ENCODE measurements at places on chromosomes 12 and 14.

DNA sequence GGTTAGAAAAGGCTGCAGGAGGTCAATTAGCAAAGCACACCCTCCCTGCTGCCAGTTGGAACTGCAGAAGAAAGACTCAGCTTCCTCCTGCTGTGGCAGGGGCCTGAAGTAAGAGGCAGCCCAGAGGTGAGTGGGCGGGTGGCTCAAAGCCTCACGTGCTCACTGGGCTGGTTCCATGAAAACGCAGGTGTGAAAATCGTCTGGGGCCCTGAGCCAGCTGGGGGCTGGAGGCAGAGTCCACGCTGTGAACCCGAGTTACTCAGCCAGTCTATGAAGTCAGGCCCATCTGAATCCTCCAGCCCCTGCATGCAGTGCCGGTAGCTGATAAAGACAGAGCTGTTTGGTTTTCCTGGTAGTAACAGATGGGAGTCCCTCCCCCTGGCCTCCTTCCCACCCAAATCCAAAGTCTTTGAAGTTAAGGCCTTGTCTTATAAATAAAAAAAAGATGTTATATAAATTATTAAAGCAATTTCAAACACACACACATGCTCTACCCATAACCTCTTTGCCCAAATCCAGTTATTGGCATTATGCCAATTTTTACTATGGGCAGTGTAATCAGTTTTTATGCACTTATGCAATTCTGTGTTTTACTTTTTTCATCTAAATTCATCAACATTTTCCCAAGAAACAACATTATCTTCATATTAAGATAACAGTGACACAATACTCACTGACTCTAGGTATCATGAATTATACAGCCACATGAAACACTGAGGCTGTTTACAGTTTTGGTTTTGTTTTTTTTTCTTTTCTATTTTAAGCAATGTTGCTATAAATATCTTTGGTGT, 57.9 kb upstream of the PNMA1 start:
- DNase-seq: peak; percentile 95

DNA sequence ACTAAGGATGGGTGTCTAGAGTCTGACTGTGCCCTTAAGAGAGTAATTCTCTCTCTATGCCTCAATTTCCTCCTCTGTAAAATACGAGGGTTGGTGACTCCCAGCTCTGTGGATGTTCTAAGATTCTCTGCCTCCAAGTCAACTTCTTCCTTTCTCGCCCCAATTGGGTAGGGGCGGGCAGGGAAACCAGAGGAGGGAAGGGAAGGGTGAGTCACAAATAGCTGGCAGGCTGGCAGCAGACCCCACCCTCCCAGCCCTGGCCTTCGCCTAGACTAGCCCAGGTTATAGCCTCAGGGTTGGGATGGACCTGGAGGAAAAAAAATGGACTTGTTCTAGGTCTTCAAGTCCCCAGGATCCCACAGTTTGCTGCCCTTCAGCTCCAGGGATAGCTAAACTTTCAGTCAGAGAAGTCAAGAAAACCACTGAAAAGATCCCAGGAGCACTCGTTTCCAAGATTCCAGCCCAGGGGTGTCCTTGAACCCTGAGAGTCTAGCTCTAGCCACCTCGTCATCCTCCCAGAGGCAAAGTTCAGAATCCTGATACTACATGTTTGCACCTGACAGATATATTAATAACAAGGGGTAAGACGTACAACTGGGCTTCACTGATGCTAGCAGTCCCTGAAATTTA, 2.3 kb downstream of the DGKA start:
- no peak for DNase-seq

GRCh38 chr12:23952071-23952470, 2.6 kb upstream of the SOX5 start:
- no peak for DNase-seq

GRCh38 chr12:111287125-111287900, 81.6 kb downstream of the PHETA1 start:
- DNase-seq: no peak

DNA sequence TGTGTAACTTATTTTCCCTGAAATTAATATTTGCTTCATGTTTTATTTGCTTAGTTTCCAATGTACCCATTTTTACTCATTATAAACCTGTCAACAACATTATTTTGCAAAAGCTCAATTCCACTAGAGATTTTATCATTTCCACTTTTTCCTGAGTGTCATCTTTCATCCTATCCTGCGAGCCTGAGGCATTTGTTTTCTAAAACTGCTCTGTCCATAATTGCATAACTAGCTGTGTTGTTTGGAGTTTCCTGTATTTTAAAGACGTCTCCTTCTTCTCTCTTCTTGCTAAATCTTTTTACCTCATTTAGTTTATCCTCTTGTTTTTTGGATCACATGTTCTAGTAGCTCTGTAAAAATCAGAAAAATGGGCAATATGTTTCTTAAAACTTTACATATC, 332.7 kb upstream of the NOVA1 start:
- no peak for DNase-seq

DNA sequence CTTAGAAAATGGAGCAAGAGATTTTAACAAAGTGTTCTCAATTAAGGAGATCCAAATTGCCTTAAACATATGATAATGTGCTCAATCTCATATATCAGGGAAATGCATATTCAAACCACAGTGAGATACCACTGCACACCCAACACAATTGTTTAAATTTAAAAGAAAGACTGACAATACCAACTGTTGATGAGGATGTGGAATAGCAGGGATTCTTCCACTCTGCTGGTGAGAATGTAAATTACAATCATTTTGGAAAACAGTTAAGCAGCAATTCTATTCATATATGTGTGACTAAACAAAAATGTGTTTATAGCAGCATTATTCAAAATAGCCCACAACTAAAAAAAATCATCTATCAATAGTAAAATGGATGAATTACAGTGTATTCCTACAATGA, 144.2 kb downstream of the KICS2 start:
- DNase-seq: no peak

GRCh38 chr14:95380350-95381042, 60.8 kb upstream of the CLMN start:
- DNase-seq: no peak

GRCh38 chr14:57487771-57488170, 5.9 kb downstream of the CCDC198 start:
- no peak for DNase-seq

- no peak for DNase-seq
These were observed 157.0 kb downstream of the FLRT2 start for GRCh38 chr14:85686908-85687307.

- DNase-seq: no peak
These were observed 1.4 kb upstream of the KIF5A start for GRCh38 chr12:57548488-57548887.

DNA sequence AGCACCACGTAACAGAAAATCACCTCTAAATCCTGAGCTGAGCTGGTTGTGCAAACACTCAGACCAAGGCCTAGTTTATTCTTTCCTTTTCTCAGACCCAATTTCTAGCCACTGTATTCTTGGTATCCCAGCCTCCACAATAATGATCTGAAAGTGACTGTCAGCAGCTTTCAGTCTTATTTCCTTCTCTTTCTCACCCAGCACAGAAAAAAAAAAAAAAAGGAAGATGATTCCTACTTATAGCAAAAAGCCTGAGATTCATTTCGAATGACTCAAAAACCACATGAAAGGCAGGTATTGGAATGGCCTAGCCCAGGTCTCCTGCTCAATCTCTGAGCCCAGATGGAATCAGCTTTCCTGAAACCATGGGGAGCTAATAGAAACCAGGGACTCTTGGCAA, 298.6 kb upstream of the PPFIA2 start:
- DNase-seq: no peak

DNA sequence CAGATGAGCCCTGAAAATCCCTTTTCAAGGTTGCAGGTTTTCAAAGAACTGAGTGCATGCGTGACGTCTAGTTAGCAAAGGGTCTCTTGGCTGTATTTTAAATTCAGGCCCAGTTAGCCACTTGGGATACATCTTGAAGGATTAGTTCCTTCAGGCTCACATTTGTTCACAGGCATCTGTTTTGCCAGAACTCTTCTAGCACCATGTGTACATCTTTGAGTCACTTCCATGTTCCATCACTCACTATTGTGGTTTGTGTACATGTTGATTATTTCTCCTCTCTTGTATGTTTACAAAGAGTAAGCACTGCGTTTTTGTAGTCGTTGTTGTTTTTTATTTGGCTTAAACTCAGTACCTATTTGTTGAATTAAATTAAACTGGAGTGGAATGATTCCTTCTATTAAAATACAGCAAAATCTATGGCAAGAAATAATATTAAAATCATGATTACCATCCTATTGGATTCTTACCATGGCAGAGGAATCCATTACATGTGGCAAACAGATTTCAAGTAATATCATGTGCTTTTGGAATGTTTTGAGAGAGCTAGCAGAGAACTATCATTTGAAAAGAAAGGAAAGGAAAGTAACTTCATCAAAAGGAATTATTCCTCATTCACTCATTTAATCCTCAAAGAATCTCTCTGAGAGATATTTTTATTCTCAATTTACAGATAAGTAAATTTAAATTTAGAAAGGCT, 438.9 kb upstream of the FAR2 start:
- no peak for DNase-seq

GRCh38 chr14:75369506-75369905, 58.3 kb upstream of the JDP2 start:
- DNase-seq: no peak

GRCh38 chr12:86134561-86134960, 121.6 kb downstream of the MGAT4C start:
- DNase-seq: no peak

DNA sequence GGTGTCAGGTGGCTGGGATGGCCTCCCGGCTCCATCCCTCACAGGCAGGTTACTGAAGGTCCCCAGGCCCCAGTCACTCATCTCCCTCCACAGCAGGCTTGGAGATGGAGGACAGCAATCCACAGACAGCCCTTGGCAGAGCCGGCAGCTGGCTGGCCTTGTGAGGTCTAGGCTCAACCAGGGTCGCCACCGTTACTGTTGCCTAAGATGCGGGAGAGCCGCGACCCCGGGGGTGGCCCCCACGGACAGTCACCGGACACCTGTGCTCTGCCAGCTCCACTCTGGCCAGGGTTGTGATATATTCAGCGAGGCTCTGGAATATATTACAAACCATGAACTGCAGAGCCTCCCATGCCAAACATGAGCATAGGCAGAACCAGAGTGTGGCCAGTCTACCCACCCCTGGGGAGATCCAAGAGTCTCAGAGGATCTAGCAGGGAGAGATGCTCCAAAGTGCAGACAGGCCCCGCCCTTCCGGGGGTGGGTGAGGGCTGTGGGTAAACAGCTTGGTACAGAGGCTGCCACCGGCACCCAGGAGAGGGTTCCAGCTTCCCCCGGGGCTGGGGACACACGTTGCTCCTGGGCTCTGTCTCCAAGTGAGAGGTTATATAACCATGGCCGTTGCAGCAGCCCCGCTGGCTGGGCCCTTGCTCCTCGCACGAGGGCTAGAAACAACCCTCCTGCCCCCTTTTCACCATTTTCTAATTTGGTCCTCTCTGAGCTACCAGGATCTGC, 55.9 kb upstream of the DIO3 start:
- DNase-seq: no peak

GRCh38 chr12:111121840-111122239, 201.5 kb upstream of the MYL2 start:
- DNase-seq: no peak

DNA sequence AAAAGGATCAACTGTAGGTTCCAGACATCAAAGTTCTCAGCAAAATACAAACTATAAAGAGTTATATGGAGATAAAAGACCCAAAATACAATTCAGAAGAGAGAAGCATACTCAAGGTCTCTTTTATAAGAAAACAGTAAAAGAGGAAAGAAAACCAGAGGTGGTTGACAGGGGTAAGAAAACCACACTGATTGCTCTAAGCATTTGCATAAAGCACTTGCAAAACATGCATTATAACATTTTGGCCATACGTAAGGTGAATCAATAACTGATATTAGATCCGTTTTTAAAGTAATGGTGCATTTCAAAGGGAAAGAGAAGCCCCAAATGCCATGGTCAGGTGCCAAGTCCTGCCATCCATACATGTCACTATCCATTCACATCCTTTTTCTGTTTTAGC, 5.9 kb downstream of the DDHD1 start:
- no peak for DNase-seq

GRCh38 chr12:55554296-55554695, 4.9 kb downstream of the OR6C4 start:
- DNase-seq: no peak
